ENCODE measurements at places on chromosomes 12 and 14.

DNA sequence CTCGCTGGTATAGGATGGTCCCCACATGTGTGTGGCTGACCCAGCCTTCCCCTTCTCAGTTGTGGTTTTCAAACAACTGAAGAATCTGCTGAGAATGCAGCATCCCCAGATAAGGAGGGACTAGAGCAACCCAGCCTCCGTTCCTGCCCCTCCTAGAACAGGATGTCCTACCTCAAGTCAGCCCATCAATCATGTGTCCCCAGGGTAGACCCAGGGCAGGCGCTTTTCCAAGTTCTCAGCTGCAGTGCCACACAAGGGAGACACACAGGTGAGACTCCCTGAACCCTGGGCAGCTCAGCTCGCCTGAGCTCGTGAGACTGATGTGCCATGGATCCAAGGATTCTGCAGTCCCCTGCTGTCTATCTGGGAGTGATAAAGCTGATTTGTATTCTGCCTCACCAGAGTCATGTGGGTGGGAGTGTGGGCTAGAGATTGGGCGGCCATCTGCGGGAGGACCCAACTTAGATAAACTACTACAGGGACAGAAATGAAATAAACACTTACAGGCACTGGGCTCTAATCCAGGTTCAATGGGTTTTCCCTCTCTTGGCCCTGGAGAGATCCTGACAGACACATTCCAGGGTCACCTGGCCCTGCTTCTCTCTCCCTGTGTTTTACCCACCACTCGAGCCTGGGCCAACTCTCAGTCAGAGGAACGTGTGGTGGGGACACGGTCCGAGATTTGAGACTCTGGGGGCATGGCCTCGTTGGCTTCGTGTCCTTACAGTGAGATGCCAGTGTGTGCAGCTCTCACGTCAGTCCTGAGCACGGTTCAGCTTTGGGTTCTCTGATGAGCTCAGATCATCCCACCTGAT lies 303.5 kb upstream of the SFSWAP start:
- no peak for DNase-seq

GRCh38 chr14:34781242-34781641 lies 66.8 kb upstream of the CFL2 start:
- peak; percentile 89 for DNase-seq

- no peak for DNase-seq
Observed at GRCh38 chr14:50985124-50985858, 41.0 kb upstream of the PYGL start.

DNA sequence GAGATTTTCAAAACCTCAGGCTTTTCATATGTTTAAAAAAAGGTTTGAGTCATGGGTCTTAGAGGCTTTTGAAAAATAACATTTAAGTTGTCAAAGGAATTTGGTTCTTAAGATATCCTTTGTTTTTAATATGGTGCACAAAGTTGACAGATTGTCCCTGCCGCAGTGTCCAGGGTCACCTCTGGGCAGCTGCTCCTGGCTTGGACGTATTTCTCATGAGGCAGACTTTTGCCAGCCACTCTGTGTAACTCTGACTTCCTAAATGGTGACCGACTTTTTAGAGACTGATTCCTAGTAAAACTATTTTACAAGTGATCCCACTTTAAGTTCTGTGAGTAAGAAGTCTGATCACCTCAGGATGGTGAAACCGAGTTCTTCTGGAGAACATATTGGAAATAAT lies 27.5 kb downstream of the XRCC3 start:
- no peak for DNase-seq

- DNase-seq: peak; percentile 82
Observed at GRCh38 chr12:19847294-19848059, 408.2 kb downstream of the AEBP2 start.

DNA sequence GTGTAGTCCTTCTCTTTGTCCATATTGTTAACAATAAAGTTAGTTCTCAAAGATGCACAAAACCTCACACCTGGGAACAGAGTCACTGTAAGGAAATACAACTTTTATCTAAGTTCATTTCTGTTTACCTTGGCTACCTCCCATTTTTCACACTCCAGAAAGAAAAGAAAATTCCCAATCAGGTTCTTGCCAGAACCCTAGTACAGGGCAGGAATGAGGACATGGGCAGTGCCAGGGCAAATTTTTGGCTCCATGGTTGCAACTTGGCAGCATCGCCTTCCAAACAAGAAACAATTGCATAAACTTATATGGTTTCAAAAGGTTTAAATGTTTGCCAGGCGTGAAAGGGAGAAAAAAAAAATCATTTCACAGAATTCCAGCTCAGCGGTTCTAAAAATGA lies 296.3 kb upstream of the PRKD1 start:
- DNase-seq: peak; percentile 43
